ENCODE measurements at places on chromosomes 4 and X. TPM values are rescaled to one million over a fixed set of nuclear protein-coding genes. Genes with fewer than 3 reads are reported as not detected.

Gene GPR50
- not detected for total RNA-seq

Gene UTP3
- 15.0 TPM for total RNA-seq

Gene GBA3
- not detected for total RNA-seq

Gene FAM184B
- total RNA-seq, result under 0.01 TPM

Gene TASL
- total RNA-seq, result not detected

Gene ANXA3
- 7.0 TPM for total RNA-seq

Gene TMSB15C
- 3.0 TPM for total RNA-seq

Gene STARD8
- total RNA-seq, result 11.6 TPM

Gene PABPC1L2B
- not detected for total RNA-seq

Gene ARMCX1
- total RNA-seq, result 25.3 TPM

Gene HERC3
- total RNA-seq, result 7.8 TPM

Gene GYG2
- 1.2 TPM for total RNA-seq

Gene CCDC160
- total RNA-seq, result not detected

Gene SOX3
- not detected for total RNA-seq

Gene SSX2
- total RNA-seq, result not detected

Gene MGARP
- total RNA-seq, result 0.68 TPM

Gene CYBB
- not detected for total RNA-seq
